ENCODE measurements at places on chromosomes 7 and 10. TPM values are rescaled to one million over a fixed set of nuclear protein-coding genes. Genes with fewer than 3 reads are reported as not detected.

DNA sequence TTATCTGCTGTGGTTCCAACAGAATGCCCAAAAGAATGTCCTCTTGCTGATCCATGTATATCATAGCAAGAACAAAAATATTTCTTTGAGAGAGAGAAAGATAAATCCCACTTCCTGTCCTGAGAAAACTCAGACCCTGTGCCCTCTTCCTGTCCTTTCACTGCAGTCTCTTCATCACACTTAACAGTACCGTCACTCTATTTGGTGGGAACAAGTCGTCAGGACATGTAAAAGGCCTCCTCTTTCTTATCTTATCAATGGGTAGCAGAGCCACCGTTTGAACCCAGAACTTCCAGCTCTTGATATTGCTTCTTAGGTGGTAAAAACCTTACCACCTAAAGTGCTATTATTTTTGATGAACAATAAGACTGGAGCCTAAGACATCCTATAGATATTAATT, 43.9 kb downstream of the CHRM2 start:
- H3K27me3 ChIP-seq: no peaks in the 10 kb centered on the region
- peaks cover 3% of the 10 kb centered on the region for H3K4me1 ChIP-seq
- no peaks in the 10 kb centered on the region for H3K36me3 ChIP-seq
- DNase-seq: no peak

GRCh38 chr10:119190353-119190752, 11.7 kb upstream of the PRDX3 start:
- no peaks in the 10 kb centered on the region for H3K36me3 ChIP-seq
- H3K27ac ChIP-seq: peak overlapping the region; percentile 78
- DNase-seq: peak; percentile 88
- no peaks in the 10 kb centered on the region for H3K27me3 ChIP-seq

GRCh38 chr10:48285710-48286109, 11.2 kb upstream of the FRMPD2 start:
- H3K36me3 ChIP-seq: no peaks in the 10 kb centered on the region
- H3K4me1 ChIP-seq: no peaks in the 10 kb centered on the region
- H3K27me3 ChIP-seq: peaks cover 16% of the 10 kb centered on the region
- H3K27ac ChIP-seq: no peak overlapping the region
- DNase-seq: no peak

- no peak for DNase-seq
- H3K36me3 ChIP-seq: no peaks in the 10 kb centered on the region
- H3K4me3 ChIP-seq: no peak overlapping the region
- H3K27ac ChIP-seq: no peak overlapping the region
Measured at GRCh38 chr7:45700556-45700955, 126.4 kb downstream of the ADCY1 start.

DNA sequence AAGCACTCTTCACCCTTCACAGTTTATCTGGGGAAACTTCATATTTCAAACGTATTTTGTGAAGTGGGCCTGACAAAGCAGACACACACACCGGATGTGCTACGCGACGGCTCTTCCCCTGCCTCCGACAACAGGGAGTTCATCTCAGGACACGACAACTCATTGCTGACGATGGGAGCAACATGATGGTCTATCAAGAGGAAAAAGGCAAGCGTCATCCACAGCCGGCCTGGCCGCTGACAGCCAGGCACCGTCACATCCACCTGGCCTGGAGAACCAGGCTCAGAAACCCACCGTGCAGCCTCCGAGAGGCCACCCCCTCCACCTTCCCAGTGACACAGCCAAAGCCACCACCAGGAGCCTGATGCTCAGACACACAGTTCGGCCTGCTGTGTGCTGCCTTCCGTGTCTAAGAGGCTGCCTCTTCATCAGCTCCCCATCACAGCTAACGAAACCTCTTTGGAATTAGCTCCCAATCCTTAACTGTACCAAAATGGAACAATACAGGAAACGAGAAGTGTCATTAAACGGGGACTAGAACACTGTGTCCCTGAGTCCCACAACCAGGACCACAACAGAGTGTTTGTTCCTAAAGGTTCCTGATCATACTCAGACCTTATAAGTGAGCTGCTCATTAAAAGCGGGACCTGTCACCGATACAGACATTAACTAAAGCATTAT, 76.7 kb downstream of the SFMBT2 start:
- H3K4me1 ChIP-seq: no peaks in the 10 kb centered on the region
- H3K4me3 ChIP-seq: no peak overlapping the region
- no peak for DNase-seq
- H3K27ac ChIP-seq: no peak overlapping the region
- no peaks in the 10 kb centered on the region for H3K27me3 ChIP-seq

DNA sequence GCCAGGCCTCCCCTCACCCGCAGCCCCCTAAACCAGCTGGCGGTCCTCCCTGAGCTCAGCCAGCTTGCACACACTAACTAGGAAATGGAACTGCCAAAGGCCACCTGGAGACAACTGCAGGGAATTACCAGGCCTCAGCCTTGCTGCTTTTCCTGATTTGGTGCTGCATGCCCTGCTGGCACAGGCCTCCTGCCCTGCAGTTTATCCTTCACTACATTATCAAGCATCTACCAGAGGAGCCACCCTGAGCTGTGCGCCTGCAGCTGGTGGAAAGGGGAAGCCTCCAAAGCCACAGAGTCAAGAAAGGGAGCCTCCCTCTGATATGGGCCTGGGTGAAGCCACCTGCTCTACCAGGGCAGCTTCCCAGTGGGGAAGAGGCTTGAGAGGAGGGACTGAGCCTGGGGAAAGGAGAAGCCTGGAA, 139.8 kb downstream of the GRID1 start:
- peak; percentile 68 for DNase-seq
- H3K4me1 ChIP-seq: peaks cover 15% of the 10 kb centered on the region
- no peaks in the 10 kb centered on the region for H3K36me3 ChIP-seq
- no peak overlapping the region for H3K27ac ChIP-seq
- no peak overlapping the region for H3K4me3 ChIP-seq

Gene FBXL13
- 2.2 TPM for total RNA-seq

Gene TMEM26
- 6.5 TPM for total RNA-seq
